Left ventricle myocardium inferior (tissue), 1 donor: ENCODE measurements at places on chromosomes 16 and 17. TPM values are rescaled to one million over a fixed set of nuclear protein-coding genes. Genes with fewer than 3 reads are reported as not detected.
A peak's percentile ranks its signal among the peaks of the same experiment; 100 is the strongest.

GRCh38 chr17:82228842-82229697 lies at the start of gene SLC16A3:
Gene SLC16A3 (plus strand): TSS chr17:82229042. CDS start chr17:82236009, 6,967 bp downstream.
- H3K36me3 ChIP-seq = no peaks in the 10 kb centered on the region
- peak within 1 kb of the TSS; percentile 73 for H3K4me3 ChIP-seq
- peak; percentile 77 for DNase-seq
- peaks cover 13% of the 10 kb centered on the region for H3K27me3 ChIP-seq

GRCh38 chr17:57972151-57972550 lies 15.9 kb downstream of the VEZF1 start:
- H3K36me3 ChIP-seq = peaks cover 52% of the 10 kb centered on the region
- peak overlapping the region; percentile 49 for H3K27ac ChIP-seq

- H3K36me3 ChIP-seq = no peaks in the 10 kb centered on the region
- H3K4me1 ChIP-seq = peaks cover 11% of the 10 kb centered on the region
- no peak for DNase-seq
Observed at GRCh38 chr17:48497103-48497502, 33.7 kb downstream of the HOXB1 start.

DNA sequence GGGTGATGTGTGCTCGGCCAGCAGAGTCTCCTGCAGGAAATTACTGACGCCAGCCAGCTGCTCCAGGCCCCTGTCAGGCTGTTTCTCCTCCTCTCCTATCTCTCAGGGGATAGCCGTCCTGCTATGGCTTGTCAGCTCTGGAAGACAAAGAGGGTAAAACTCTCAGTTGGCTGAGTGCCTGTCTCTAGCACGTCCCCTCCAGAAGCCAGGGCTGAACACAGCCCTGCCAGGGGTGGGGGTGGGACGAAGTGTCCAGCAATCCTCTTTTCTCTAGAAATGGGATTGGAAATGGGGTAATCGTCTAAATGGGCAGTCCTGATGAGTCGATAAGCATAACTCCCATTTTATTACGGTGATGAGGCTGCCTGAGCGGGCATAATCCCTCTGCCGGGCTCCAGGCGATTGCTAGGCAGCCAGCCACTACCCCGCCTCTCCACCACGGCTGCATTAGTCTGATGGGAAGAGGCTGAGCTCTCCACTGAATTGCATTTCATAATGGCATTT lies 89.1 kb upstream of the GNAO1 start:
- H3K27ac ChIP-seq = peak overlapping the region; percentile 87
- peak overlapping the region; percentile 59 for H3K4me3 ChIP-seq
- H3K27me3 ChIP-seq = no peaks in the 10 kb centered on the region
- DNase-seq = peak; percentile 61
- H3K36me3 ChIP-seq = no peaks in the 10 kb centered on the region
- peaks cover 21% of the 10 kb centered on the region for H3K4me1 ChIP-seq

DNA sequence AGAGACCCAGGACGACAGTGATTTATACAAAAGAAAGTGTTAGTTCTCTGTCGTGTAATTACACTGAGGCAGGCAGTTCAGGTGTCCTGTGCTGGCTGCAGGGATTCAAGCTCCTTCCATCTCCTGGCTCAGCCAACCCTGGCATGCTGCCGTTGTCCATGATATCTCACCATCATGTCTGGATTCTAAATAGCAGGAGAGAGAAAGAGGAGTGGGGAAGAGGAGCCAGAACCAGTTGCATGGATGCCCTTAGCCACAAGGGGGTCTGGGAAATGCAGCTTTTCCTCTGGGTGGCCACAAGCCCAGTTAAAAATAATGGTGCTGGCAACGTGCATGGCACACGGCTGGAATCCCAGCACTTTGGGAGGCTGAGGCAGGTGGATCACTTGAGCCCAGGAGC lies 9.7 kb downstream of the C16orf54 start:
- H3K4me3 ChIP-seq = no peak overlapping the region
- H3K27ac ChIP-seq = no peak overlapping the region
- H3K4me1 ChIP-seq = no peaks in the 10 kb centered on the region
- H3K36me3 ChIP-seq = no peaks in the 10 kb centered on the region
- DNase-seq = no peak

DNA sequence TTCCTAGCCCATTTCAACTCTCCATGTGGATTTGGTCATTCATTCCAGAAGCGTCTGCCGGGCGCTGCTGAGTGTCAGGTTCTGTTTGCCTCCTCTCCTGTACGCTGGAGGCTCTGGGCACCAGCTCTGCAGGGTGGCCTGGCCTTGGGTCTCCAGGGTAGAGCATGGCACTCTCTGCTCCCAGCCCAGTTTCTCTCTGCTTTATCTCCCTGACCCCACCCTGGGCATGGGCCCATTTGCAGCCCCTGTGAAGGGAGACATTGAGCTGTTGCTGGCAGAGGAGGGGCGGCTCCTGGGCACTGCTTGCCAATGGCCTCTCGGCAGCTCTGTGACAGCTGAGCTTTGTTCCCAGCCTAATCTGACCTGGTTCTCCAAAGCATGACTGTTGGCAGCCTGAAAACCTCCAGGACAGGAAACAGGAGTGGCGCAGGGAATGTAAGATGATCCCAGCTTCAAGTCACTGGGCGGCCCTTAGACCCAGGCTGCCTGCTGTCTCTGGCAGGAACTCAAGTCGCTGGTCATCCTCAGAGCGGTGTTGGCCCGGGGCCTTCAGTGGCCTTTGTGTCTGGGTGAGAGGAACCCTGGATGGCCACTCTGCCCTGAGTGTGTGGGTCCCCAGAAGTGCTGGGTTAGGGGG lies 146.8 kb downstream of the SEC14L1 start:
- peak; percentile 54 for DNase-seq
- H3K36me3 ChIP-seq = no peaks in the 10 kb centered on the region
- H3K27me3 ChIP-seq = peaks cover 31% of the 10 kb centered on the region
- peaks cover 31% of the 10 kb centered on the region for H3K4me1 ChIP-seq
- H3K4me3 ChIP-seq = peak overlapping the region; percentile 8

GRCh38 chr16:66740533-66740932 lies 10.9 kb downstream of the DYNC1LI2 start:
- H3K36me3 ChIP-seq = peaks cover 64% of the 10 kb centered on the region
- H3K27ac ChIP-seq = peak overlapping the region; percentile 87
- no peaks in the 10 kb centered on the region for H3K27me3 ChIP-seq

GRCh38 chr17:29291163-29291752 lies 2.7 kb downstream of the NUFIP2 start:
- peaks cover 36% of the 10 kb centered on the region for H3K36me3 ChIP-seq
- no peak for DNase-seq
- H3K4me1 ChIP-seq = peaks cover 80% of the 10 kb centered on the region

DNA sequence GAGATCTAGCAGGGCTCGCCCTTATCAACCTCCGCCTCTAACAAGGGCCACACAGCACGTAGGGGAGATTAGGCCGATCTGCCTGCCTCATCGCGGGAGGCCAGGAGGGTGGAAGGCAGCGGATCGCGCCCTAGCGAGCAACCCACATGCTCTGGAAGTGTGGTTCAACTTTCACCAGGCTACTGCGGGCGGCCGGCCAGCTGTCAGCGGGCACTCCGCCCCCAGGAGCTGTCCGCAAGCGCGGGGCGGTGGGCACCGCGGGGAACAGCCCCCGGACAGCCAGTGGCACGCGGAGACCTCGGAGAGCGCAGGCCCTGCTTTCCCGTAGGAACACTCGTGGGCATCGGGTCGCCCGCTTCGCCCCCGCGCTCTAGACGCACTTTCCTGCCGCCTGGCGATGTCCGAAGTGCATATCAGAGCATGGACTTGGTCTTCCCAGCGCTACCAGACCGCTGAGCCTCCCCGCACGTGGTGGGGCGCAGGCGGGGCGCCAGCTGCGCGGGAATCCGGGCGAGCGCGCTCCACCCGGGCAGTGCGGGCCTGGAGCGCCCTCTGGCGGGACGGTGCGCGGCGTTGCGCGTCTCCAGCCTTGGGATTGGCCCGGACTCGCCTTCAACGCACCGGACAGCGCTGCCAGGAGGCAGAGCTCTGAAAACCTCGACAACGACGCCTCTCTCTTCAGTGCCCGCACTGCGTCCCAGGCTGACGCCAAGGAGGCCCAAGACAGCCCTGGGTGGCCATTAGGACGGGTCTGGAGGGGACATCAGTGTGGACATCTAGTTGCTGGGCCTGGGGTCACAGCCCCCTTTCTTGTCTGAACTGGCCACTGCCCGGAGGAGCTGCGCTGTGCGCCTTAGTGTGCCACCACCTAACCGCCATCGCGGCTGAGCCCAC lies 3.6 kb upstream of the ZNHIT3 start:
- peak overlapping the region; percentile 69 for H3K4me3 ChIP-seq
- peak overlapping the region; percentile 54 for H3K27ac ChIP-seq
- H3K27me3 ChIP-seq = peaks cover 30% of the 10 kb centered on the region
- DNase-seq = peak; percentile 86

DNA sequence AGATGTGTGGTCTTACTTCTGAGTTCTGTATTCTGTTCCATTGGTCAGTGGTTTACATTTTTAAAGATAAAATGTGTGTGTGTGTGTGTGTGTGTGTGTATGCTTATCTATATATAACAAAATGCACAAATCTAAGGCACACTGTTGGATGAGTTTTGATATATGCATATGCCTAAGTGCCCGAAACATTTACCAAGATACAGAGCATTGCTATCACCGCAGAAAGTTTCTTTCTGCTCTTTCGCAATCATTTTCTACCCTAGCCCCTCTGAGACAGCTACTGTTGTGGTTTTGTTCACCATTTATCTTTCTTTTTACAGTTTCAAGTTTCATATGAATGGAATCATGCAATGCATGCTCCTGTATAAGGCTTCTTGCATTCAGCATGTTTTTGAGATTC lies 97.0 kb downstream of the MRTFB start:
- no peak overlapping the region for H3K27ac ChIP-seq
- no peaks in the 10 kb centered on the region for H3K27me3 ChIP-seq
- no peak for DNase-seq
- H3K4me1 ChIP-seq = peaks cover 15% of the 10 kb centered on the region
- H3K36me3 ChIP-seq = no peaks in the 10 kb centered on the region

DNA sequence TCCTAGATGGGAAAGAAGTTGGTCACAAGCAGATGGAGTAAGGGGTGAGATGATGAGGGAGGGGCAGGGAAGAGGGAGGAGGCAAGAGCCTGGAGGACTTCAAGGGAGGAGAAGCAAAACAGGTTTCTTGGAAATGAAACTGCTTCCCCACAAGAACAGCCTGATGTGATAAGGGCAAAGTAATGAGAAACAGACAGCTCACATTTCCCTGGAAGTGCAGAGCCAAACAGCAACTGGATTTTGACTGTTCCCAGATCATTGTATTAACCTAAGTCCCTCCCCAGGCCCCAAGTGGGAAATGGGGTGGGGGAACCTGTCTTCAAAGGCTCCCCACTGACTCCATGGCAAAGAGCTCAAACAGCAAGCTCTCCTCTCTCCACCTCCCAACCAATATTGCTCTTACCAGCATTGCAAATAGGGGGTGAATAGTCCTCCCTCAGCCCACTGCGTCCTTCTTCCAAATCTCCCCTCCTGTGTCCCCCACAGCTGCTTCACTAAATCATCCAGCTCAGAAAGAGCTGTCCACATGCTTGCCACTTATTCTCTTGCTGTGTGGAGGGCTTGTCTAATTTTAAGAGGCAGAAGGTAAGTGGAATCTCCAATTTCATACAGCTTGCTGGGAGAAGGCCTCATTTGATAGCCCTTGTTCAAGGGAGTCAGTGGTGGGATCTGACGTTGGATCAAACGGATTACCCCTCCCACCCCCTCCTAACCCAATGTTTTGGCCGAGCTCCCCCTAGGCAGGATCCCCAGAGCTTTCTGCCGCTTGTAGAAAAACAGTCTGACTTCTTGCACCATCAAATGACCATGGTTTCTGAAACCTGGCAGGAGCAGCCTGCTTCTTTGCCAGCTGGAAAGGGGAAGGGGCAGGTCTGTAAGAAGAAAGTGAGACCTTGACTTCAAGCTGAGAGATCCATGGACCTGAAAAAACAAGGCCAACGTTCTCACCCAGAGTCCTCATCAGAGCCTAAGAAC lies 56.3 kb upstream of the SMIM36 start:
- H3K36me3 ChIP-seq = no peaks in the 10 kb centered on the region
- H3K4me1 ChIP-seq = no peaks in the 10 kb centered on the region
- DNase-seq = peak; percentile 66
- H3K4me3 ChIP-seq = no peak overlapping the region
- H3K27me3 ChIP-seq = peaks cover 6% of the 10 kb centered on the region
- peak overlapping the region; percentile 57 for H3K27ac ChIP-seq

GRCh38 chr17:79114458-79115301 lies 40.1 kb downstream of the ENGASE start:
- peak; percentile 54 for DNase-seq
- peaks cover 12% of the 10 kb centered on the region for H3K4me1 ChIP-seq
- peaks cover 98% of the 10 kb centered on the region for H3K27me3 ChIP-seq
- no peaks in the 10 kb centered on the region for H3K36me3 ChIP-seq
- no peak overlapping the region for H3K4me3 ChIP-seq

- peaks cover 9% of the 10 kb centered on the region for H3K36me3 ChIP-seq
- no peak overlapping the region for H3K4me3 ChIP-seq
- no peak overlapping the region for H3K27ac ChIP-seq
- H3K4me1 ChIP-seq = no peaks in the 10 kb centered on the region
Observed at GRCh38 chr17:31534223-31534888, 142.9 kb downstream of the RAB11FIP4 start.

- H3K27ac ChIP-seq = no peak overlapping the region
- H3K4me3 ChIP-seq = no peak overlapping the region
- no peaks in the 10 kb centered on the region for H3K36me3 ChIP-seq
- no peak for DNase-seq
- H3K27me3 ChIP-seq = peaks cover 73% of the 10 kb centered on the region
- H3K4me1 ChIP-seq = no peaks in the 10 kb centered on the region
Observed at GRCh38 chr17:33142705-33143299, 150.3 kb downstream of the ASIC2 start.

DNA sequence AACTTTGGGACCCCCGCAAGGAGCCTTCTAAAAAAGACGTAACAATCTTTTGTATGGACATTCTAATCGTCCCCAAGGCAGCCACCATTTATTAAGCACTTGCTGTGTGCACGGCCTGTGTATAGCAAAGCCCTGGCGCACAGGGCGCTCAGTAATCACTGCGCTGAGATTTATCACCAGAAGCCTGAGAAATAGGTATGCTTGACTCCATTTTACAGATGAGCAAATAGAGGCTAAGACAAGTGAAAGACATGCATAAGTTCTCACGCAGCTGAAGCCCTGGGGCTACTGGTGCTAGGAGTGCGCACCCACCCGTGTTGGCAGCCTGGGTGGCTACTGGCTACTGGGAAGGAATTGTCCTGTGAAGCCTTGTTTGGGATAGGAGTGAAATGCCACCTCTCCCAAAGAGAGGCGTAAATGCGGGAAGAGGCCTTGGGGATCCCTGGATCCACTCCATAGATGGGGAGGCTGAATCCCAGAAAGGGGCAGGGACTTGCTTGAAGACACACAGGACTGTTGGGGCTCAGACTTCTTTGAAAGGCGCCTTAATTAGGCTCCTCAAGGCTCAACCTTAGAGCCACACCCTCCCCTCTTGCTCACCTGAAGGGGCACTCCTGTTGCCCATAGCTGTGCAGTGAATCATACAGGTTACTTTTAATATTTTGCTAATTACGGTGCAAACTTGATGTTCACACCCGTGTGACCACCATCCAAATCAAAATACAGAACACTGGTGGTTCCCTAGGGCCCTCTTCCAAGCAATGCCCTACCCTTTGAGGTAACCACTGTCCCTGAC lies 634 bp upstream of the NATD1 start:
- peaks cover 46% of the 10 kb centered on the region for H3K4me1 ChIP-seq
- no peaks in the 10 kb centered on the region for H3K27me3 ChIP-seq
- peak overlapping the region; percentile 81 for H3K4me3 ChIP-seq
- no peaks in the 10 kb centered on the region for H3K36me3 ChIP-seq
- DNase-seq = no peak

KCNJ12 gene
- 12.3 TPM for total RNA-seq

PLEKHH3 gene
- total RNA-seq = 21.5 TPM

RILP gene
- total RNA-seq = 81.7 TPM

PRSS33 gene
- total RNA-seq = not detected

NPIPB2 gene
- total RNA-seq = 0.77 TPM

PRAC2 gene
- not detected for total RNA-seq

C17orf67 gene
- 1.1 TPM for total RNA-seq

CBX2 gene
- total RNA-seq = 2.6 TPM

TOM1L1 gene
- 9.0 TPM for total RNA-seq

MRPL45 gene
- 39.5 TPM for total RNA-seq

LRRC75A gene
- total RNA-seq = 0.96 TPM
